NCI-H146 (cell line): ENCODE measurements at places on chromosomes 6 and 20.

DNA sequence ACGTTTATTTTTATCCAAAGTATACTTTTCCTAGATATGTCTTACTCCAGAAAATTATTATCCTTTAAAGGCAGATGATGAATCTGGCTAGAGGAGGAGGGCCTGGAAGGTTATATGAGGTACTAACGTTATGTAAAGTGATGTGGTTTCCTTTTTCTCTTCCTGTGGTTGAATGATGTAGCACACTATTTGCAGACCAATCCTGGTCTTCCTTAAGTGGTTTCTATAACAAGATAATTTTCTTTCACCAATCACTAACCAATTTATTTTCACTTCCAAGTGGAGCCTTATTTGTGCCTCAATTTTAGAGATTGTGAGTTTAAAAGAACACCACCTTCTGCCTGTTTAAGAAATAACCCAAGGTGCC lies 154.6 kb upstream of the SOX4 start:
- no peak for DNase-seq

GRCh38 chr6:84910906-84911607 lies 146.7 kb upstream of the TBX18 start:
- no peak for DNase-seq

DNA sequence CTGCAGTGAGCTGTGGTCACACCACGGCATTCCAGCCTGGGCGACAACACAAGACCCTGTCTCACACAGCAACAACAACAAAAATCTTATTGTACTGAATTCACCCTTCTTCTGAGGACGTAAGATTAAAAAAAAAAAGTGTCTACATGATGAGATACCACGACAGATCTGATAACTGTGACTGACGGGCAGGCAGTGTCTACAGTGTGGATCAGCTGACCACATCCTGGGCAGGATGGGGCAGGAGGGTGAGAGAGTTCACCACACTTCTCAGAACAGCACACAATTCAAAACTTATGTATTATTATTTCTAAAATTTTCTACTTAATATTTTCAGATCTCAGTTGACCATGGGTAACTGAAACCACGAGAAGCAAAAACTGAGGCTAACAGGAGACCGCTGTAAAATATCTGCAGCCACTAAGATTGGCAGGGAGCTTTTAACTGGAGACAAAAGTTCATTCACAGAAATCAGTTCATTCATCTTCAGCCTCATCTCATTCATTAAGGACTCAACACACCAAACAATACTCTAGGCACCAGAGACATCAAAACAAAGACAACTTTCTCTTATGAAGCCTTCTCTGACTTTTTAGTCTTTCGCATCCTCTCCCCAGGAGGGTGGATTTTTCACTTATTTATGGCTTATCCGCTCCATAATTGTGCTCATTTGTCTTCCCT lies 15.7 kb upstream of the NHSL1 start:
- DNase-seq: no peak

DNA sequence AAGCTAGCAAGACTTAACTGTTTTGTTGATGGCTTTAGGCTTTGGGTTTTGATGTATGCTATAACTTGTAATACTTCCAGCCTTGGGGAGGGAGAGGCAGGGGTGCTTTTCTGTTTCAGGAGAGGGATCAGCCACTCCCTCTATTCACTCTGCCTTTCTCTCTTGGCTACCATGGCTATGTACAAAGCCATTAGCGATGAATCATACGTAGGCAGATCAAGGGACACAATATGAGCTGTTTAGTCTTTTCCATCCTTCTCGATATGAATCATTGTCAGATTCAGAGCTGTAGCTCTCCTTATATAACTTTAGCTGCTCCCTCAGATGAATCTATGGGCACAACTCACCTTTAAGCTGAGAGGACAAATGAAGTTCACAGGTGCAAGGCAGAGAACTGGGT lies 230.6 kb downstream of the TSHZ2 start:
- peak; percentile 26 for DNase-seq

- DNase-seq: no peak
Measured at GRCh38 chr20:14918976-14919375, 581.6 kb upstream of the FLRT3 start.

GRCh38 chr6:161228921-161229591 lies 44.8 kb downstream of the AGPAT4 start:
- no peak for DNase-seq

- DNase-seq: peak; percentile 17
Measured at GRCh38 chr6:147382945-147383554, 125.4 kb upstream of the SAMD5 start.

DNA sequence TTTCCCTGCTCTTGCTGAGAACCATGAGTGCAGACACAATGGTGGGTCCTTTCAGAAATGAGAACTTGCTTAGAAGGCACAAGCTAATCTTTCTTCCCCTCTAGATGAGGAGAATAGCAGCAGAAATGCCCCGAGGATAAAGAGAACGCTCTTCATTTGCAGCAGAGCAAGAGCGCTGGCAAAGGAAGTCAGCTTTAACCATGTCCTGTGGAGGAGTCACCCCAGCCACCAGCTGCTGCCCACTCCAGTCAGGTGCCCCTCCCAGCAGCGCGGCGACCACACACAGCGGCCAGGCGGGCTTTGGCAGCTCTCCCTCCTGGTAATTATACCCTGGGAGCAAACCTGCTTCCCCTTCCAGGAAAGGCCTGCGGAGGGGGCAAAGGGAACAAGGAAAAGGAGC lies 42.4 kb upstream of the EMILIN3 start:
- DNase-seq: no peak

DNA sequence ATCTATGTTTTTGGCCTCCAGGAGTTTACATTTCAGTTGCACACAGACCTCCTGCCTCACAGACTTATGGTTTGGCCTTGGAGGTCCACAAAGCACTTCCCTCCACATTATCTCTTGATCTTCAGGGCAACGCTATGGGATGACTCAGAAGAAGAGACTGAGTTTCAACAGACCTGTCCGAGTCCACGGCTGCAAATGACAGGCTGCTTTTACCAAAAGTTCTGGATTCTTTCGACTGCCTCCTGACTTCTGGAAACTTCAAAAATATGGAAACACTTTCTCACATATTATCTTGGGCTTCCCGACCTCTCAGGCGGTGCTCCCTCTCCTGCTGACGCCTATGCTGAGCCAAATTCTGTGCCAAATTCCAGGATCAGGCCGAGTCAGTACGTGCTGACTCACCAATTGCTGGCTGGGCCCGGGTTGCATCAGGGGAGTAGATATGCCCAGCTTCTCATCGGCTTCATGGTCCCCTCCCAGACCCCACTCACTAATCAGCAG lies 190.2 kb downstream of the BMP7 start:
- no peak for DNase-seq

DNA sequence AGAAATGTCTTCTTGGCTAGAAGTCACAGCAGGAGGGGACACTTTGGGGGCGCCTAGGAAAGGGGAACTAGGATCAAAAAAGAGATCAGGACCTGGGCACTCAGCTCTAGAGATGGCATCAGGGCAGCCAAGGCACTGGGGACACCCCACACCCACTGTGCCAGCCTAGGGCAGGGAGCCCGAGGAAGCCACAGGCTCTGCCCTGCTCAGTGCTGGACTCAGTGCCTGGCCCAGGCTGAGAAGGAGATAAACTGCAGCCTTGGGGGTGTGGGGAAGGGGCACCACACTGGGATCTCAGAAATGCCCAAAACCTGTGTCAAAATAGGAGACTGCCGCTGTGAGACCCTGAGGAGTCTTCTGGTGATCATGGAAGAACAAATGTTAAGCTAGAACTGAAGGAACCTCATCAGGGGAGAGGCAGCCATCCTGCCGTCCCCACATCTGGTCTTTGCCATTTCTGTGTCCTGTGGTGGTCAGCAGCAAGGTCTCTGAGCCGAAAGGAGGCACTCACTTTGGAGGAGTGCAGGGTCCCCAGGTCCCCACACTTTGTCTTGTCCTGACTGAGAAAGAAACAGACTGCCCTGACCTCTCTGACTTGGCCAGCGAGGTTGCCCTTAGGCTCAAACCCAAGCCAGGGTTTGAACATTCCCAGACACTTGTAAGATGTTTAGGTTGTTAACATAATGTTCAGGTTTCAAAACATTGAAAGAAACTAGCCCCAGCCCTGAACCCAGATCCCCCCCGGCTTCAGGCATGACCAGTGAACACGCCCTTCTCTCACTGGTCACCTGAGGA lies 2.3 kb downstream of the ARFRP1 start:
- no peak for DNase-seq

DNA sequence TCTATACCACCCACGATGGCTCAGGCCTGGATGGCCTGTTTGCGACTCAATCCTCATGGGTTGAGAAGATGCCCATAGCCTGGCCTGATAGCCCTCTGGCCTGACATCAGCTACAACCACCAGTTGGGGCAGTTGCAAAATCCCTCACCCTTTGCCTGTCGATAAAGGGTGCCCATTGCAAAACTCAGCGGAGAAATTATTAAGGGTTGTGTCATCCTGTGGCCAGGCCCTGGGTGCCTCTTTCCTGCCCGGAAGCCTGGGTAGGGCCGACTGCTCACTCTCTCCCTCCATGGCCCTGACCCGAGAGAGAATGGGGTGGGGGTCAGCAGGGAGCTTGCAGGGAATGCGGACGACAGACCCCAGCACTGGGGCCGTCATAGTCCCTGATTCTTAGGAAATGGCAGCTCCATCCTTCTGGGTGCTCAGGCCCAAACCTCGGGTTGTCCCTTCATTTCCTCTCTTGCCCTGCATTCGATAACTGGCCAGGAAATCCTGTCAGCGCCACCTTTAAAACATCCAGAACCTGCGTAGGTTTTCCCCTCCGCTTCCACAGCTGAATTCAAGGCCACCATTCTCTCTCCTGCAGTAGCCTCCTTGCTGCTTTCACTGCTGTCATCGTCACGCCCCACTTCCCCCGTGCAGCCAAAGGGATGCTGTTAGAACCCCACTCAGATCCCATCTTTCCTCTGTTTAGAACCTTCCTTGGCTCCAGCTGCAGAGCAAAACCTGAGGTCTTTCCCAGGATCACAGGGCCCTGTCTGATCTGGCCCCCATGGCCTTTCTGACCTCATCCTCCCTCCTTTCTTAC lies 31.1 kb downstream of the CEBPB start:
- DNase-seq: no peak

- DNase-seq: peak; percentile 43
Measured at GRCh38 chr6:116682334-116682712, 1.3 kb downstream of the KPNA5 start.

- no peak for DNase-seq
Measured at GRCh38 chr6:104908031-104908887, 48.5 kb upstream of the HACE1 start.

DNA sequence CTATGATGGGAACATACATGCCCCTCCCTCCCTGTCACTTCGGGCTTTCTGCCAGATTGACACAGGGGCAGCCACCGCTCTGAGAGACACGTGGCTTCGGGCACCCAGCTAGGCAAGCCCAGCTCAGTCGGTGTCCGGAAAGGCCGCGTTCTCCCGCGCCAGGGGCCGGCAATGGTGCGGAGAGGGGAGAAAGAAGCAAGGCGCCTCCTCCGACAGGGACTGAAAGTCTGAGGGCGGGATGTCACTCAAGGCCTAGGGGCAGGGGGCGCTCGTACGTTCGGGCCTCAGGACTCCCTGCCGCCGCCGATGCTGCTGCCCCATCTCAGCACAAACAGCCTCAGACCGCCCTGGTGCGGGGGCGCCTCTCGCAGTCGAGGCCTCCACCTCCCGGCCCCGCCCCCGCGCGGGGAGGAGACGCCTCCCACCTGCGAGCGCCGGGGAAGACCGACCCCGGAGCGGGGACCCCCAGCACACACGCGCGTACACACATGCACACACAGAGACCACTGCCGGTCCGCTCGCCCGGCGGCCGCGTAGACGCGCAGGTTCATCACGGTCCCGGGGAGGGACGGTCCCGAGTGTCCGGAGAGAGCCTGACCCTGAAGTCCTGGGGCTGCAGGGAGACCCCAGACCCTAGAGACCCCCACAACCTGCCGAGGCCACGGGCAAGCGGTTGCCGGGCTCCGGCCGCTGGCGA lies 1.9 kb downstream of the GRM4 start:
- peak; percentile 73 for DNase-seq

DNA sequence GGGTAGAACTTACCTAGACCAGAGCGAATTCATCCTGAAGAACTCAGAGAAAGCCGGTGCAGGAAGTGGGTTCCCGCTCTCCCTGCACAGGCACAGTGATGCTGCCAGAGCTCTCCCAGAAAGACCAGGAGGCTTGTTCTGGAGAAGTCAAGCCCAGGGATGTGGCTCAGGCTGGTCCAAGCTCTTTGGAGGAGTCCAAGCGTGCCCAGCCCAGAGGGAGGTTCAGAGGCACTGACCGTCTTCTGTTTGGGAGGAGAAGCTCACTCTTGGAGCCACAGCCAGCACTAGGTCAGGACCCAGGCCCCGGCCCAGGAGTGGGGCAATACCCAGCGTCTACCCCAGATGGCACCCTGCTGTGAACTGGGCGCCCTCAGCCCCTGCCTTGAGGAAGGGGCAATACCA lies 1.5 kb upstream of the PMEPA1 start:
- DNase-seq: no peak

GRCh38 chr6:117829594-117830319 lies 77.3 kb upstream of the SLC35F1 start:
- DNase-seq: no peak

DNA sequence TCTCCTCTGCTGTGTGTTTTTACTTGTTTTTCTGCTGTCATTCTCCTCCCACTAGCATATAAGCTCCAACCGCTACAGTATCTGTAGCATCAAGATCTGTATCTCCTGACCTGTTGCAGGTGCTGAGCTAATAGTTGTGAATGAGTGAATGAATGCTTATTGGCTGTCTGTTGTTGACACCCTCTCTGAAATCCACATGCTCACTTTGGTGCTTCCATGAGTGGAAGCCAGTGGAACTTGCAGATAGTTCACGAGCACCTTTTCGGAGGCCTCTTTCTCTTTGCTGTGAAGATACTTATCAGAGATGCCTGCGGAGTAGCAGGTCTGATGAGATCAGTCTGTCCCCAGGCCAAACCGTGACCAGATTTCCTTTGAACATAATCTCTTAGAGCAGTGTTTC lies 117.3 kb downstream of the EYA2 start:
- no peak for DNase-seq

GRCh38 chr20:54078296-54078984 lies 8.0 kb upstream of the BCAS1 start:
- no peak for DNase-seq

GRCh38 chr6:117795234-117795633 lies 111.8 kb upstream of the SLC35F1 start:
- no peak for DNase-seq

GRCh38 chr6:93701526-93701925 lies 282.2 kb upstream of the EPHA7 start:
- no peak for DNase-seq

- DNase-seq: no peak
Measured at GRCh38 chr6:307065-307814, 15.0 kb downstream of the DUSP22 start.

- DNase-seq: no peak
Measured at GRCh38 chr6:151370509-151371078, 20.8 kb downstream of the ZBTB2 start.

- no peak for DNase-seq
Measured at GRCh38 chr20:25573288-25574251, 11.8 kb downstream of the NINL start.

GRCh38 chr6:26457806-26458688 lies at the start of gene BTN2A1:
TSS of gene BTN2A1 (plus strand) at chr6:26457955. CDS start at chr6:26458637, 682 bp downstream.
- DNase-seq: peak; percentile 86

- no peak for DNase-seq
Measured at GRCh38 chr20:953742-954141, 37.6 kb upstream of the ANGPT4 start.

GRCh38 chr20:51481341-51481914 lies 61.1 kb downstream of the NFATC2 start:
- DNase-seq: no peak
